ENCODE measurements at places on chromosomes 11 and 22.

DNA sequence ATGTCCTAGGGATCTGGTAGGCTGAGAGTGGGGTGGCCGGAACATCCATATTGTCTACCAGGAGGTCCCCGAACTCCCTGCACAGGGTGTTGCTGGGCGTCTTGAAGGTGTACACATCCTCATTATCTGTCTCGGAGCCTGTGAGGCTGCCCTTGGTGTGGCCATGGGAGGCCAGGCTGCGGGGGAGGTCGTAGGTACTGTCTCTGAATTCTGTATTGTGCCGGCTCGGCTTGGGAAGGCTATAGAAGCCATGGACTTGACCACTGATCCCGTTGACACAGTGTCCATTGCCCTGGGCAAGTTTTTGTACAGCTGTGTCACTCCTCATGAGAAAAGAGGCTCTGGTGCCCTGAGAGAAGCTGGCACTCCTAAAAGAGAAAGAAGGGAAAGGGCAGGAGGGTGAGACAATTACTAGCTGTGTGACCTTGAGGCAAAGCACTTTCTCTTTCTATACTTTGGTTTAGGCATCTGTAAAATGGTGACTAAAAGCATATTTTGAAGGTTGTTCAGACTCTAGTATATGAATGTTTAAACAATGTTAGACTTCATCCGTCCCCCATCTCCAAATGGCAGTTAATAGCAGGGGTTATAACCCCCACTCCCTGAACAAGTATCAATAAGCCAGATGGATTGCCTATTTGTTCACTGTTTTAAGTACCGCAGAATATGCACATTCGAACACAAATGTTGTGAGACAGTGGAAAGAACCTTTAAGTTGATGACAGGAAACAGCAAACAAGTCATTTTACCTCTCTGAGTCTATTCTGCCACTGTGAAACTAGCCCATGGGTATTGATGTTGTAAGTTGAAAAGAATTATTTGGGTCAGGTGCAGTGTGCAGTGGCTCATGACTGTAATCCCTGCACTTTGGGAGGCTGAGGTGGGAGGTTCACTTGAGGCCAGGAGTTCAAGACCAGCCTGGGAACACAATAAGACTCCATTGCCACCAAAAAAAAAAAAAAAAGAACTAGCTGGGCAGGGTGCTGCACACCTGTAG lies 38.3 kb downstream of the USP35 start:
- DNase-seq = no peak

DNA sequence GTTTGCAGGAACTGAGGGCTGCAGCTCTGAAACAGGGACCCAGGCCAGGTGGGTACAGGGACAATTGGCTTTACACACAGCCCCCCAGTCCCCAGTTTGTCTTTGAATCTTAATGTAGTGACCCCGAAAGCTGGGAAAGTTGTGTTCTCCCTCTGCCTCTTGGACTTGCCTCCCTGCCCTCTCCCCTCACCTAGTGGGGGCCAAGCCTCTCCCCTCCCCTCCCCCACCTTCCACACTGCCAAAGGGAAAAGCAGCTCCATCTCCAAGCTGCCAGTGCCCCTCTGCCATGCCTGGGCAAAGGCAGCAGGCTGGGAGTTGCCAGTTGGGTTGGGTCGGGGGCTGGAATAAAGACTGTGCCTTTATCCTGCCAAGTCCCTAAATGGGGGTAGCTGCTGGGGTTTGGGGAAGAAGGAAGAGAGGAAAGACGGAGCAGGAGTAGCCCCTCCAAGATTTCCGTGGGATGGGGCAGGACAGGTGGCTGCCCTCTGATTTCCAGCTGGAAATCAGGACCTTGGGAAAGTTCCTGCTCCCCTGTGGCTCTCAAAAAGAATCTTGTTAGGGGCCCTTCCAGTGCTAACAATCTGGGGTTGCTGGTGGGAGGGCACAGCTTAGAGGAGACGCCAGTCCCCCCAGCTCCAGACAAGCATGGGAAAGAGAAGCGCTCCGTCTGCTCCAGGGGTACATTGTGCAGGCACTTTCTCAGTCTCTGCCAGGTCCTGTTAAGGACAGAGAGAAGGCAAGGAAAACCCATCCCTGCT lies 2.8 kb upstream of the CLCF1 start:
- DNase-seq = no peak

GRCh38 chr11:123184531-123184930 lies 10.5 kb downstream of the CLMP start:
- no peak for DNase-seq

DNA sequence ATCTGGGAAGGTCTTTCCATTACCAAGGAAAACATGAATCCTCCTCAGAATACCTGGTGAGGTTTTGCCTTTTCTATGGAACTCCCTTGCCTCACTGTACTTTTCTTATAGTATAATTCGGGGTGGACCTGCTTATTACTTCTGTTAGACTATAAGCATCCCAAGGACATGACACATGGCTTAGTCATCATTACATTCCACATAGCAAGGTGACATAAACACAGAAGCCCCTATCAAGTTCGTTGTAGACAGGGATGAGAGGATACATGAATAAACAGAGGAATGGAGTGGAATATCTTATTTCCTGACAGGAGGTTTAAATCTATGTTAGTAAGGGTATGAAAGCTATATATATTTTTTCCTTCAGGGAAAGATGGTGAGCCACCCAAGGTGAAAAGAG lies 532.2 kb upstream of the CCDC90B start:
- no peak for DNase-seq

DNA sequence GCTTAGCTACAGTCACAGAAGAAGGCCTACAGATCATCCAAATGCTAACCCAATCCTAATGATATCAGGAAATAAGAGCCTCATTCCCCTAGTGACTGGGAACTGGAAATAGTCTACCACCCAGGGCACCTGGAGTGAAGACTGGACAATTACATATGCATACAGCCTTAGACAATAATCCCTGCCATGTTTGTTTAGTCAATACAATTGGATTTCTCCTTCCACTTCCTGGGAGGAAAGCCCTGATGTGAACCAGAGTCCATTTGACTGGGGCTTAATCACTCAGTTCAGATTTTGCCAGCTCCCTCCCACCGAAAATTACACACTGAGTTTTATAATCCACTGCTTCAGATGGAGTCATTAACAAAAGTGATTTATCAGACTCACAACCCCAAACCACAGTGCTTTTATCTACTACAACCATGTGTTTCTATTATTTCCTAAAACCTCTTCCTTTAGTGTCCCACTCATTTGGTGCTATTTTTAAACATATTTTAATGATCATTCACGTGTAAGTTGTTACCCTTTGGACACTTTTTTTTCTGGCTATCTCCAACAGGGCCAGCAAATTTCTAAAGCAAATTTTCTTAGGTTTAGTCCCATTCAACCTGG lies 29.9 kb downstream of the CWF19L2 start:
- no peak for DNase-seq

DNA sequence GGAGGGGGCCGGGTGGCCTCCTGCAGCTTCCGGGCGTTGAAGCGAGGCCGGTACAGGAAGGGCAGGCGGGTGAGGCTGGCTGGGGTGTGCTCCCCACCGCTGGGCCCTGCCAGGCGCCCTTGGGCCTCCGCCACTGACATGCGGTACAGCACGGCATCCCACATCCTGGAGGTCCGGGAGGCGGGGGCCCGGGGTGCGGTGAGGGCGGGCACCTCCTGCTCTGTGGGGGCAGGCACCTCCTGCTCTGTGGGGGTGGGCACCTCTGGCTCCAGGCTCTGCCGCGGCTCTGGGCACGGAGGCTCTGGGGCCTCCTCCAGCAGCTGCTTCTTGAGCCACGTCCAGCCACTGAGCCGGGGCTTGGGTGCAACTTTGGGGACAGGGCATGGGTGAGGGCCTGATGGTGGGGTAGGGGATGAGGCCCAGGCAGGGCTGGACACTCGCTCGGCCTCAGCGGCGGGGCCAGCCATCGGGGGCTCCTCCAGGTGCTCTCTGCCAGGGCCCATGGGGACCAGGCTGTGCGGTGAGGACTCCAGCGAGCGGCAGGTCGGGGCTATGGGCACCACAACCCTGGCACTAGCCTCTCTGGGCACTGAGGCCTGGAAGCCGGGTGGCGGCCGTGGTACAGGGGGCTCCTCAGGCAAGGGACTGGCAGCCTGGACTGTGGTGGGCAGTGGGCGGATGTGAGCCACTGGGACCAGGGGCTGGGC lies 2.3 kb downstream of the PRR33 start:
- peak; percentile 14 for DNase-seq

DNA sequence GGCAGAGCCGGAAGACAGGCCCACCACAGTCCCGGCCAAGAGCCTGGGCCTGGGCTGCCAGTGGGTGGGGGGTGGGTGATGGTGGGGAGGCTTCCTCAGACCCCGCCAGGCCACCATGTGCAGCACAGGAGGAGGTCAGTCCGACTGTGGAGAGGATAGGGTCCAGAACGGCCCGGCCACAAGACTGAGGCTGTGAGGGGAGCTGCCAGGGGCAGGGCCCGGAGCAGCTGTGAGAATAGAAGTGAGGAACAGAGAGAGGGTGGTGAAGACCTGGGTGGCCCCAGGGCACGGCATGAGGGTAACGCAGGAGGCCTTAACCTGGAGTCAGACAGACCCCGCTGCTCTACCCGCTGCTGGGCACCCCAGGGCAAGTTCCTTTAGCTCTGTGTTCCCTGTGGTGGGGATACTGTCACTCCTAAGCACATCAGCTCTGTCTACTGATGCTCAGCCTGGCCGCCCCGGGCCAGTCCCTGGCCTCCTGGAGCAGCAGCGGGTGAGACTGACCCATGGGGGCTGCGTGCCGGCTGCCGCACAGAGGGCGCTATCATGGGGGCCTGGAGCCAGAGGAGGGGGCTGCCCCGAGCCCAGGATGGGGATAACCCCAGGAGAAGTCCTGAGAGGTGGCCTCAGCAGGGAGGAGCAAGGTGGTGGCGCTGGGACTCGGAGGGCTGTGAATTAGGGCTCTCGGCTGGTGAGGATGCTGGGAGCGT lies 1.7 kb downstream of the FERMT3 start:
- DNase-seq = no peak

GRCh38 chr11:83827940-83828554 lies 541.9 kb upstream of the CCDC90B start:
- no peak for DNase-seq

GRCh38 chr11:2677127-2677526 lies 22.7 kb downstream of the KCNQ1OT1 start:
- no peak for DNase-seq

DNA sequence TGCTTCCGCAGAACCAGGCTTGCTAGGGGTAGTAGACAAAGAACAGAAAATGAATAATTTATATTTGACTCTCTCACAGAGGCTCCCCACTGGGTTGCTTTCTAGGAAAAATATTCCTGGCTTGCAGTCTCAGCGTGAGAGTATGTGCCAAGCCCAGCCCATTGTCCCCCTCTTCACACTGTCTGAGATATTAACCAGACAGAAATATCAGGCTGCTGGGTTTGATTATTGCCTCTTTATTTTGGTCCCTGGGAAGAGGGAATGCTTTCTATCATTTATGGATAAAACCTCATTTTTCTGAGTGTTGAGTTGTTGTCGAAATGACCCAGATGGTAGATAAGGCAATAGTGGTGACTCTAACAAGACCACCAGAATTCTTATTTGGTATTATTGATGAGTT lies 367.9 kb downstream of the METTL15 start:
- no peak for DNase-seq

DNA sequence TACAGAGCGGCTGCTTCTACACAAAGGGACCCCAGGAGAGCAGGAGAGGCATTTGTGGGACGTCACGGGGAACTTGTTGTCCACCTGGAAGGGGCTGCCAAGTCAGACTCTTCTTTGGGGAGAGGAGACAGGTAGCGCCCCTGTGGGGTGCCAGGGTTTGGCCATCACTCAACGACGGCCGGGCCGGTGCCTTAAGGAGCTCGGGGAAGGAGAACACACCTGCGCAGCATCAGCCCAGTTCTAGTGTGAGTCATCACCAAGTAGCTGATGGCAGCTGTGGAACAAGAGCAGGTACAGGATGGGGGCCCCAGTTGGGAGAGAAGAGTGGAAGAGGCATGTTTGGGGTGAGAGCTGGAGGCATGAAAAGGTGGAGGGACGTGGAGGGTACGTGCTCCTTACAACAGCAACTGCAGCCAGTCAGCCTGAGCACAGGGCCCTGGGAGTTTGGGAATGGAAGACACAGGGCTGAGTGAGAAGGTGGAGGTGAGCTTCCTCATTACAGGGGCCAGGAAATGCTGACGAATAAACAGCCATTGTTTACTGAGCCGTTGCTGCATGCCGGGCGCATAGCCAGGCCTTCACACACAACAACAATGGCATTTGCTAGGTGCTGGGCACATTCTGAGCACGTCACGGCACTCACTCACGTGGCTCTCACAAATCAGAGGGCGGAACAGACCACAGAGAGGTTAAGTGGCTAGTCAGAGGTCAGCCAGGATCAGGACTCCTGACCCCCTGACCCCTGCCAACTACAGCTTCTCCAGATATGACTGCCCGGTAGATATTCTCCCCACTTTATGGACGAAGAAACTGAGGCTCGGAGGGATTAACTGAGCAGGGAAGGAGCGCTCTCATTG lies 29.1 kb upstream of the TP53I11 start:
- DNase-seq = no peak

DNA sequence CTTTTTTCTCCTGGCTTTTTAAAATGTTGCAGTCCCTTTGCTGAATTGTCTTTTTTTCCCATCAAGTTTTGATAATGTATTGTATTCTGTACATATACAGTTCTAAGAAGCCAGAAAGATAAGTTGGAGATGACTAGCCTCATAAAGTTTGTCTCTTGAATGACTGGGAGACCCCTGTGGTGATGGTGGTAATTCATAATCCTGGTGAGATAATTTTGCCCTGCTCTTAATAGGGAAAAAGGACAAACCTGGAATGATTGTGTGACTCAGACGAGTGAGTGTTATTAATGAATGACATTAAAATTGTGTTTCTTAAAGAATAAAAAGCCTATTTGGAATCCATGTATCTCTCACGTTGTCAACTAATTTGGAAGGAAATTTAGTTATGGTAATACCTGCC lies 1.2 kb downstream of the HIKESHI start:
- DNase-seq = no peak

- DNase-seq = no peak
Measured at GRCh38 chr11:33690290-33691065, 10.1 kb downstream of the C11orf91 start.

GRCh38 chr11:45733176-45733575 lies 67.8 kb upstream of the CHST1 start:
- DNase-seq = no peak
